MCF 10A (cell line): ENCODE measurements at places on chromosomes 1 and 21. TPM values are rescaled to one million over a fixed set of nuclear protein-coding genes. Genes with fewer than 3 reads are reported as not detected.

ETS2 gene
- 109 and 126 TPM in 2 replicates for total RNA-seq

STIL gene
- total RNA-seq, result 8.8 and 12.6 TPM in 2 replicates

OPRD1 gene
- not detected in 2 replicates for total RNA-seq

IQGAP3 gene
- total RNA-seq, result 36.4 and 48.3 TPM in 2 replicates

NHLH1 gene
- 0.12 and 0.20 TPM in 2 replicates for total RNA-seq

- H3K4me1 ChIP-seq, result no peaks in the 10 kb centered on the region
- no peak overlapping the region for H3K4me3 ChIP-seq
- no peaks in the 10 kb centered on the region for H3K27me3 ChIP-seq
- no peak overlapping the region for H3K27ac ChIP-seq
Measured at GRCh38 chr1:34034036-34034435, 131.0 kb downstream of the CSMD2 start.

DNA sequence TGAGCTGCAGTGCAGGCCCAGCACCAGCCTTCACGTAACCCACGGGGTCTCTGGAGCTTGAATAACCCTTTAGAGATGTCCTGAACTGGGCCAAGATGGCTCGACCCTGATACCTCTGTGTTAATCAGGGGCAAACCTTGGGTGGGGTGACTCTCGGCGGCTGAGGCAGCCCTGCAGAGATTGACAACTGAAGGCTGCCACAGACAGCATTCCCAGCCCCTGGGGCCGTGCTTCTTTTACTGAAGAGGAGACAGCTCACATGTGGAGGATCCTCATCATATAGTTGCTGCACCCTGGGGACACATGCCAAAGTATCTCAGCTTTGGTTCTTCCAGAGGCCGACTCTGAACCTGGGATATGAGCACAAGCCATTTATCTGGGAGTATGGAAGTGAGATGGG, 57.3 kb upstream of the PTGFRN start:
- H3K4me3 ChIP-seq, result no peak overlapping the region
- no peak overlapping the region for H3K27ac ChIP-seq
- no peak for DNase-seq

DNA sequence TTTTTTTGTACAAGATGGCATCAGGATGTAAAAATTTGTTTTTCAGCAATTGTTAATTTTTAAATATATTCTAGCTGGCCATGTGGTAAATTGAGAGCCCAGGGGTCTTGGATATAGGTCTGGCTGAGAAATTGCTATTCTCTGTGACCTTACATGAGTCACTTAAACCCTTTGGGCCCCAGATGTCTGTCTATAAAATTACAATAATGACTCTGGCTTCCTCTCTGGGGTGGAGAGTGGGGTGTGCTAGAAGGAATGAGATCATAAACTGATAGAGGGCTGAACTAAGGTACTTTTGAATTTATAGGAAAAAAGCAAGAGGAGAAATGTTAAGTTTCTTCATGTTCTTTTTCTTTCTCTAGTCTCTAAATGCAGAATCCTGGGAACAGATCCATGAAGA, 12.4 kb upstream of the TCHH start:
- H3K4me3 ChIP-seq, result no peak overlapping the region
- H3K36me3 ChIP-seq, result no peaks in the 10 kb centered on the region
- no peaks in the 10 kb centered on the region for H3K4me1 ChIP-seq
- DNase-seq, result no peak
- no peaks in the 10 kb centered on the region for H3K27me3 ChIP-seq

- no peak overlapping the region for H3K27ac ChIP-seq
- no peaks in the 10 kb centered on the region for H3K27me3 ChIP-seq
- peaks cover 24% of the 10 kb centered on the region for H3K4me1 ChIP-seq
Measured at GRCh38 chr1:168234846-168235547, 9.2 kb downstream of the SFT2D2 start.

GRCh38 chr1:3595949-3596348, 15.4 kb downstream of the MEGF6 start:
- no peaks in the 10 kb centered on the region for H3K36me3 ChIP-seq
- H3K27ac ChIP-seq, result no peak overlapping the region
- H3K4me3 ChIP-seq, result no peak overlapping the region

- H3K27me3 ChIP-seq, result no peaks in the 10 kb centered on the region
- DNase-seq, result no peak
- H3K4me3 ChIP-seq, result no peak overlapping the region
- H3K27ac ChIP-seq, result peak overlapping the region; percentile 39
- peaks cover 42% of the 10 kb centered on the region for H3K4me1 ChIP-seq
- peaks cover 9% of the 10 kb centered on the region for H3K36me3 ChIP-seq
Measured at GRCh38 chr1:225819346-225820192, 9.6 kb downstream of the EPHX1 start.

- peaks cover 5% of the 10 kb centered on the region for H3K36me3 ChIP-seq
- H3K4me3 ChIP-seq, result no peak overlapping the region
- DNase-seq, result no peak
- no peak overlapping the region for H3K27ac ChIP-seq
Measured at GRCh38 chr21:34536820-34537219, 24.8 kb upstream of the KCNE1 start.

GRCh38 chr21:41451753-41452676, 26.0 kb downstream of the MX1 start:
- no peaks in the 10 kb centered on the region for H3K36me3 ChIP-seq
- no peaks in the 10 kb centered on the region for H3K4me1 ChIP-seq
- H3K4me3 ChIP-seq, result no peak overlapping the region
- DNase-seq, result peak; percentile 16
- H3K27ac ChIP-seq, result no peak overlapping the region

GRCh38 chr1:169892927-169893644, 610 bp downstream of the SCYL3 start:
- peak overlapping the region; percentile 83 for H3K4me3 ChIP-seq
- no peaks in the 10 kb centered on the region for H3K27me3 ChIP-seq
- DNase-seq, result peak; percentile 43
- peaks cover 35% of the 10 kb centered on the region for H3K4me1 ChIP-seq
- H3K36me3 ChIP-seq, result peaks cover 3% of the 10 kb centered on the region
- peak overlapping the region; percentile 100 for H3K27ac ChIP-seq

GRCh38 chr1:227343727-227344551, 25.6 kb upstream of the CDC42BPA start:
- DNase-seq, result peak; percentile 96
- H3K4me1 ChIP-seq, result peaks cover 19% of the 10 kb centered on the region
- peak overlapping the region; percentile 4 for H3K4me3 ChIP-seq
- H3K27ac ChIP-seq, result peak overlapping the region; percentile 75
- H3K27me3 ChIP-seq, result no peaks in the 10 kb centered on the region
- H3K36me3 ChIP-seq, result no peaks in the 10 kb centered on the region

DNA sequence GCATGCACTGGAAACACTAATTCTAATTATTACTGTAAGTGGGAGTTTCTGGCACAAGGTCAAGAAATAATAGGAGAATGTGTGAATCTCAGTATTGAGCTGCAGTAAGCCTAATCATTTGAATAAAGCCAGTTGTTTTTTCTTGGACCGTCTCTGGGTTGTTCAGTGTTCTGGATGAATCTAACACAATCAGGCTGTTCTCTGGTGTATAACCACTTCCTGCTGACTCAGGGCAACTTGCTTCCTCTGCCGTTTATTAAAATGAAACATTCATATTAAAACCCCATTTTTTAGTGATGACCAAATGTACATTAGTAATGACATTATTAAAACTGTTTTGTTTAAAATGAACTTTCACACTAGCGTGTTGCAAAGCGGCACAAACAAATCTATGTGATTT, 273.1 kb upstream of the SNX7 start:
- H3K36me3 ChIP-seq, result no peaks in the 10 kb centered on the region
- peaks cover 26% of the 10 kb centered on the region for H3K4me1 ChIP-seq
- H3K27ac ChIP-seq, result peak overlapping the region; percentile 85
- H3K27me3 ChIP-seq, result no peaks in the 10 kb centered on the region
- peak; percentile 43 for DNase-seq

DNA sequence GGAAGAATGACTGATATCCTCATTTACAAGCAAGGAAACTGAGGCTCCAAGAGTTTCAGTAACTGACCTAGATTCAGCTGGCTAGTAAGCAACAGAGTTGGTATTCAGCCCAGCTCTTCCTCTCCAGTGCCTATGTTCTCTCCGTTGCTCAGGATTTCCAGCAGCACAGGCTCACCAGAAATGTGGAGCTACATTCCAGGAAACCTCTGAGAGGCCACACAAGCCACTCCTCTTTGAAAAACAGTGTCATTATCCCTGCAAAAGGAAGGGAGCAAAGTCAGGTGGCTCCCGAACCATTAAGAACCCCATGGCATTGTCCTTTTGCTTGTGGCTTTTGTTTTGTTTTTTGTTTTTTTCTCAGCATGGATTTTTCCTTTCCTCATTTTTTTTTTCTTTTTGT, 40.6 kb upstream of the DUSP10 start:
- H3K27me3 ChIP-seq, result no peaks in the 10 kb centered on the region
- H3K4me1 ChIP-seq, result no peaks in the 10 kb centered on the region
- H3K27ac ChIP-seq, result no peak overlapping the region
- H3K4me3 ChIP-seq, result no peak overlapping the region
- DNase-seq, result no peak

DNA sequence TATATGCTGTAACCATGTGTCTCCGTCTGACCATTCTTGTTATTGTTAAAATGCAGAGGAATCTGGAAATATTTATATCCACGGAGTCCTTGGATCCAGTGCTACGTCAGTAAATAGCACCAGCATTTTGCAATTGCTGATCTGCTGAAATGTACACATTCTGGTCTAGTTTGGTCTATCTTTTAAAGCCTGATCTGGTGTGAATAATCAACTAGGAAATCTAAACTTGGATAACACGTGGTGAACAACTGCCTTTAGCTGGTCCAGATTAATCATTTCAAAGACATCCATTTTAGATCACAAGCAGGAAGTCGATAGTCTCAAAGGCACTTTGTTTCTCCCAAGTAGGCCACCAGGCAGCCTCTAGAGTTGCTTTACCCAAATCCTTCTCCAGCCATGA, 32.6 kb downstream of the PDPN start:
- DNase-seq, result no peak
- H3K4me3 ChIP-seq, result no peak overlapping the region
- no peaks in the 10 kb centered on the region for H3K27me3 ChIP-seq
- no peak overlapping the region for H3K27ac ChIP-seq
- peaks cover 39% of the 10 kb centered on the region for H3K4me1 ChIP-seq

DNA sequence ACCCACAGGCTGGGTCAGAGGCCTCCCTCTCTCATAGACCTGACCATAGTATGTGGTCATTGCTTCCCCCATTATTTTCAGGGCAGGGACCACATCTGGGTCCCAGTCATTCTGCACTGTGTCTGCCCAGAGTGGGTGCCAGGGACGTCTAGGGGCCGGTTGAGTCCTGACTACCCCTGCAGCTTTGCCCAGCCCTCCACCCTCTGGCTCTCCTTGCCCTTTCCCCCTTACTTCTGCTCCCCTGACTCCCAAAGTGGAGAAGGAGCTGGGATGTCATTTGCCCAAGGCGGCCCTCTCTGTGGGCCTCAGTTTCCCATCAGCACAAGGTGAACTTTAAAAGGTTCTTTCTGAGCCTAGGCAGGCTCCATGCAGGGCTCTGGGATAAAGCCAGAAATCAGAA, 4.3 kb upstream of the TTC22 start:
- no peaks in the 10 kb centered on the region for H3K27me3 ChIP-seq
- no peak overlapping the region for H3K4me3 ChIP-seq

DNA sequence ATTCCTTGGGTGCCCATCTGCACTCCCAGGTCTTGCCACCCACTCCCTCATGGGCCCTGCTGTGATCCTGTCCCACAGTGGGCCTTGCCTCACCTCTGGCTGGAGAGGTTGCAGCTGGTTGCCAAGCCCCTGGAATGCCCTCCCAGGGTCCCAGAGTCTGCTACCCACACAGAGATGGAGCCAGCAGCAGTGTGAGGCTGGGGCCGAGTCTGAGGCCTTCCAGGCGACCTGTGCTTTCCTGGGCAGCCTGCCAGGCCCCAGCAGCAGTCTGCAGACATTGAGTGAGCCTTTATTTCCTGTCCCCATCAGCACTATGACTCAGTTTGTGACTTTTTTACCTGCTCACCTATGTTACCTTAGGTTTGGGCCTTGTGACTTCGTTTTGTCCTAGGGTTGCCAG, 25.0 kb upstream of the TSPAN2 start:
- H3K27ac ChIP-seq, result no peak overlapping the region
- no peaks in the 10 kb centered on the region for H3K4me1 ChIP-seq
- H3K27me3 ChIP-seq, result no peaks in the 10 kb centered on the region
- no peaks in the 10 kb centered on the region for H3K36me3 ChIP-seq
- DNase-seq, result peak; percentile 39

GRCh38 chr1:62870148-62870547, 86.2 kb downstream of the ATG4C start:
- H3K27ac ChIP-seq, result no peak overlapping the region
- H3K4me1 ChIP-seq, result no peaks in the 10 kb centered on the region
- no peaks in the 10 kb centered on the region for H3K36me3 ChIP-seq
- DNase-seq, result no peak

DNA sequence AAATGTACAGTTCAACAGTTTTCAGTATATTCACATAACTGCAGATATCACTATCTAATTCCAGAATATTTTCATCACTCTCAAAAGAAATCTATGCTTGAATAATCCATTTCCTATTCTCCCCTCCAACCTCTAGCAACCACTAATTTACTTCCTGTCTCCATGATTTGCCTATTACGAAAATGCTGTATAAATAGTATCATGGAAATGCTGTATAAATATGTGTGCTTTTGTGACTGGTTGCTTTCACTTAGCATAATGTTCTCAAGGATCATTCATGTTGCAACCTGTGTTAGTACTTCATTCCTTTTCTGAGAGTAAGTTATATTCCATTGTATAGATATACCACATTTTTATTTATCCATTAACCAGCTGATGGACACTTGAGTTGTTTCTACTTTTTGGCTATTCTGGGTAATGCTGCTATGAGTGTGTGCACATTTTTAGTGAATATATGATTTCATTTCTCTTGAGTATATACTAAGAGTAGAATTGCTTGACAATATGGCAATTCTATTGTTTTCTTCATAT, 115.6 kb downstream of the TNFSF18 start:
- H3K4me1 ChIP-seq, result peaks cover 45% of the 10 kb centered on the region
- H3K36me3 ChIP-seq, result no peaks in the 10 kb centered on the region
- no peaks in the 10 kb centered on the region for H3K27me3 ChIP-seq
- DNase-seq, result no peak
- H3K27ac ChIP-seq, result peak overlapping the region; percentile 89

GRCh38 chr1:41627491-41628280, 143.2 kb upstream of the EDN2 start:
- H3K4me3 ChIP-seq, result no peak overlapping the region
- no peaks in the 10 kb centered on the region for H3K36me3 ChIP-seq
- DNase-seq, result no peak
- H3K27ac ChIP-seq, result peak overlapping the region; percentile 67

DNA sequence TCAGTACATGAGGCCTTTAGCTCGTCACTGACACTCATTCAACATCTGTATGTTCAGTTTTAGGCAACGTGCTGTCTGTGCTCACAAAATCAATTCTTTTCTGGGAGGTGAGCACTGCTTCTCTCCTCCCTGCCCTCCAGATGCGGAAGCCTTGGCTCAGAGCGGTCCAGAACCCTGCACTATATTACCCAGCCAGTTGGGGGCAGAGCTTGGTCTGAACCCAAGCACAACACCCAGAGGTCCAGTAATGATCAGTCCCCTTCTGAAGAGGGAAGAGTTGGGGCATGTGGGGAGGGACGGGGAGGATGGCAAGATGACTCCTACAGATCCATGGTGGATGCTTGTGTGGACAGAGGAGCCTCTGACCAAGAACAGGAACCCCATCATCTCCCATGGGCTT, 5.6 kb upstream of the DSCAM start:
- H3K36me3 ChIP-seq, result no peaks in the 10 kb centered on the region
- no peak overlapping the region for H3K4me3 ChIP-seq
- H3K27me3 ChIP-seq, result no peaks in the 10 kb centered on the region
- H3K4me1 ChIP-seq, result no peaks in the 10 kb centered on the region
